ENCODE measurements at places on chromosomes 5 and 9.

- no peak for DNase-seq
Observed at GRCh38 chr9:88776717-88777497, 214.4 kb upstream of the S1PR3 start.

DNA sequence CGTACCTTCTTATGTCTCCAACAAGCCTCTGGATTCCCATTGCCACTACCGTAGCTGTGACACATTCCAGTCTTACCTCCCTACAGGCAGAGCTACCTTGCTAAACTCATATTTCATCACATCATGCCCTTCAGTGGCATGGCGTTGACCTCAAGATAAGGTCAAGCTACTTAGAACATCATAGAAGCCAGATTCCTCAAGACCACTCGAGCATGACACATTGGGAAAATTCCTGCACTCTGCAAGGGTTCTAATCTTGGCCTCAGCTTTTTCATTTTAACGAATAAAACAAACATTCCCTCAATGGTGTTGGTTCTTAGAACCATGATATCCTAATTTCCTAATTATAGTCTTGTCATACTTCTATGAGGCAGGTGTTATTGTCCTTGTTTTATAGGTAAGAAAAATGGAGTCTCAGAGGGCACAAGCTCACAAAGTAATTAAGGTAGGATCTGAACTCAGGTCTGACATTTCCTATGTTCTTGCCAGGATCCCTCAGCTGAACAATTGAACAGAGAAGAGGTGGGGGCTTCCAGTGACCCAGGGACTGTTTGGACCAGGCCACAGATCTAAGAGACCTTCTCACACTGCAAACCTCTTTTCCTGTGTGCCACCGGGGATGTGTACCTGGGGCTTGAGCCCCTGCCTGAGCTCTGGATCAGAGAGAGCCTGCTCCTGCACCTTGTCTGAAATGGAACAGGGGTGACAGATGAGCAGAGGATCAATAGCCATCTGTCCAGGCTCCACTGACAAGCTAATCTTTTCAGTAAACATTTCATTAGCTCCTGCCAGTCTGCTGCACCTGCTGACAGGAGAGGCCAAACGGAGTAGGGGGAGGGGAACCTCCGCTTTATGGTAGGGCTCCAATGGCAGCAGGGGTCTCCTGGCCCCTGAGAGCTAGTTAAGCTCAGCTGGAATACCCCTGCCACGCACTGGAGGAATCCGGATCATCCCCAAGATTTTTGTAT is 49.3 kb downstream of the ALG2 start:
- no peak for DNase-seq

GRCh38 chr9:99490729-99491128 is 268.6 kb downstream of the SEC61B start:
- no peak for DNase-seq

- DNase-seq: no peak
Observed at GRCh38 chr5:6412811-6413210, 34.5 kb upstream of the MED10 start.

- DNase-seq: no peak
Observed at GRCh38 chr5:26143259-26143658, 895.1 kb downstream of the CDH9 start.

- DNase-seq: no peak
Observed at GRCh38 chr5:149125386-149125891, 15.9 kb upstream of the ABLIM3 start.

All from hematopoietic multipotent progenitor cell treated with erythropoietin and hydrocortisone succinate and interleukin-3 and kit ligand, for 17 days (in vitro differentiated cells).